ENCODE measurements at places on chromosomes 5 and 9.

- DNase-seq: no peak
Observed at GRCh38 chr5:149859746-149860145, 84.8 kb downstream of the PDE6A start.

GRCh38 chr9:98724810-98725530, 16.2 kb upstream of the GABBR2 start:
- DNase-seq: no peak

DNA sequence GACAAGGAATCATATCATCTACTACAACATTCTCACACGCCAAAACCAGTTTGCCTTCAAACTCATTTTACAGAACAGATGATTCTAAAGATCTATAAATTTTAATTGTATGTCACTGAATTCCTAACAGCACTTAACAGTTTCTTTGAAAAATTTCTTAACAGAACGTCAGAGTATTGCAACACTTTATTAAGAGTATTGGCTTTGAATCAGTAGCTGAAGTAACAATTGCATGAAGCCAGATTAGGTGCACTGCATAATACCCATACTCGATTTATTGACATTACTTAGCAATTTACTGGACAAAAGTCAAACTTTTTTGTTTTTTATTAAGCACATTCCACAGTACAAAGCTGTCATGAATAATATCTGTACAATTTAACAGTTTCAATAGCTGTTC, 75.8 kb downstream of the SMIM23 start:
- DNase-seq: no peak

GRCh38 chr5:95283761-95284571, 928 bp downstream of the MCTP1 start:
- DNase-seq: no peak

DNA sequence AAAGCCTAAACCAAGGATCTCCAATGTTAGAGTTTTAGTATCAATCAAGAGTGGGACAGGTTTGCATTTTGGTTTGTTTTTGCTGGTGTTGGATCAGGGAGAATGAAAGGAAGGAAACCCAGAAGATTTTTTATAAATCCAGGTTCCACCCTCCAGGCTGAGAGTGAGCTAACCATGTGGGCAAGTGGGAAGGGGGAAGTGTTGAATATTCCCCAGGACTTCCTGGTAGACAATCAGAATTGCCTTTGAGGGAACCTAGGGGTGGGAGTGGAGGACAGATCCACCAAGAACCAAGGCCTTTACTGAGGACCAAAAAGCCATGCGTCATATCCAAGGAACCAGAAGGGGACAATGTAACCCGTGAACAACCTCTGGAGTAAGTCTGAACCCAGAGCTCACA, 33.5 kb upstream of the PIK3R1 start:
- no peak for DNase-seq

GRCh38 chr9:114000671-114001409, 77.3 kb downstream of the AMBP start:
- no peak for DNase-seq

Measured in stimulated activated CD8-positive, alpha-beta memory T cell treated with anti-CD3 and anti-CD28 coated beads, Interleukin-4, amount 100 ng/mL, for 4 hours (primary cell).